ENCODE measurements at places on chromosomes 4 and X.

GRCh38 chrX:15475021-15475420 lies 18.1 kb downstream of the PIR start:
- no peak for DNase-seq

DNA sequence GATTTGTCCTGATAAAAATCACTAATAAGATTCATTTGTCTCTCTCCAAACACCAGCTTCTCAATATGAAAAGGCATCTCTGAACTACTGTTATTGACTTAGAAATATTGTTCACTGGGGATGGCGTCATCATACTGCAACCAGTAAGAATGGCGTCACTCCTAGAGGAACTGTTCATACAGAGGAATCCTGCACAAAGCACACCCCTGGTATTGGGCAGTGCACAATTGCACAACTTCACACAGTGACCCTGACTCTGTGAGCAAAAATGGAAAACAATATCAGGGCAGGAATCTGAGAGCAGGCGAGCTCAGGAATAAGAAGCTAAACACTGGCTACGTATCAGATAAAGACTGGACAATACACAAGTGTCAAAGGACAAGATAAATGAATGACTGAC lies 66.7 kb upstream of the PNPLA4 start:
- no peak for DNase-seq

DNA sequence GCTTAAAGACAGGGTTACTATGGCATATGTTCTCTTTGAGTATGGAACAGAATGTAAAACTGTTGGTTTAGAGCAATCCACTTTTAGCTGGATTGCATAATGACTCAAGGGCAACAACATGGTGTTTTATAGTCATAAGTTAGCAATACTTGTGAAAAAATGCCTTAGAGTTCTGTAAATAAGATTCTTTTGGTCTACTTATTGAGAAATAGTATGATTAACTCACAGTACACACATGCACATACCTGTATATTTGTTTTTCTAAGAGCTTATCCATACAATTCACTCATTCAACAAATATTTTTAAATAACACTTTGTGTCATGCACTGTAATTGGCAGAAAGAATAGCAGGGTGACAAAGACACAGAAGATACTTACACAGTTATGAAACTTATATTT lies 1415.5 kb downstream of the PCDH7 start:
- peak; percentile 5 for DNase-seq

DNA sequence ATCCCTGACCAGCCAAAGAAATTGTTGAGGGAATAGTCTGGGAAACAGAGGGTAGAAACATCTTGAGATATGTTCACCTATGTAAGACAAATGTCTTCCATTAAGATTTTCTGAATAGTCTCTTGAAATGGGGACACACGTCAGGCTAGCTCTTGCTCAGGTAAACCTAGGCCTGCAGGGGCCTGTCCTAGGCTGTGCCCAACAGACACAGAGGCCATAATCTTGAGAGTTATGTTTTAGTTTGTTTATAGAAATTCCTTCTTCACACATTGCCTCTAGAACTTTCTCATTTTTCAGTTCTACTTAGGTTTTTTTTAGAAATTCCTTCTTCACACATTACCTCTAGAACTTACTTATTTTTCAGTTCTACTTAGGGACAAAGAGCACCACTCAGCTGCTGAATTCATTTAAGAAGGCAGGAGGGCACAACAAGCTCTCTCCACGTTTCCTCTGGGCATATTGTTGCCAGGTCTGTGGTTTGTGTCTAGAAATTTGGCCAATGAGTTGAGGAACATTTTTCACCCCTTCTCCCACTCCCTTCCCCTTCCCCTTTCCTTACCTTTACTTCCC lies 94.9 kb downstream of the ARHGAP24 start:
- DNase-seq, result no peak

DNA sequence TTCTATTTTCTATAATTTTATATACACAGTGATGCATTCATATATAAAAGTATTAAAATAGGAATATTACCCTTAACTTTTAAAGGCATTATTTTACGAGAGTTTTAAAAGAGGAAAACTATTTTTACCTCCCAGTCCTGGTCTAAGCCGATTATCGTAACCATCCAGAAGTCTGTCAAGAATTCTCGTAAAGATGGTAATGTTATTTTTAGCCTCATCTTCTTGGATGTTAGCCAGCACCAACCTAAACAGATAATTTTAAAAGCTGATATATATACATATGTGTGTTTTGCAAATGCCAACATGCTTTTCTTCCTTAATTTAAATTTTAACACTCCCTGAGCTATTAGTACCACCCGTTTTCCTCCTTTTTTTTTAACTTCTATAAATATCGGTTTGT lies 4.0 kb downstream of the GABRA2 start:
- DNase-seq, result no peak

DNA sequence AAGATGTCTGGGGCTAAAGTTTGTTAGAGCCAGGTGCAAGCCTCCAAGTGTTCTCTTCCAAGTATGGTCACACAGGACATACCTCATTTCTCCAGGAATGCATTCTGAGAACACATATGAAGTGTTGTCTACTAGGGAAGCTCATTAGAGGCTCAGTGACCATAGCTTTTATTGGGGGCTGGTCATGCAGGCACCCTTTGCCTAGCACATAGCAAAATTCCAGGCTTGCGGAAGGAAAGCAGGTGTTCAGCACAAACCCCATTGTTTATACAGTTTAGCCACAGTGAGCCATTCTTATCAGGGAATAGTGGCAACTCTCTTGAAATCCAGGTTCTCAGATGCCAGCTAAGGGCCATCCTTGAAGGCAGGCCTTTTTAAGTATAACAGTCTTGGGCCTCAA lies 339.4 kb upstream of the ZCCHC13 start:
- DNase-seq, result no peak

DNA sequence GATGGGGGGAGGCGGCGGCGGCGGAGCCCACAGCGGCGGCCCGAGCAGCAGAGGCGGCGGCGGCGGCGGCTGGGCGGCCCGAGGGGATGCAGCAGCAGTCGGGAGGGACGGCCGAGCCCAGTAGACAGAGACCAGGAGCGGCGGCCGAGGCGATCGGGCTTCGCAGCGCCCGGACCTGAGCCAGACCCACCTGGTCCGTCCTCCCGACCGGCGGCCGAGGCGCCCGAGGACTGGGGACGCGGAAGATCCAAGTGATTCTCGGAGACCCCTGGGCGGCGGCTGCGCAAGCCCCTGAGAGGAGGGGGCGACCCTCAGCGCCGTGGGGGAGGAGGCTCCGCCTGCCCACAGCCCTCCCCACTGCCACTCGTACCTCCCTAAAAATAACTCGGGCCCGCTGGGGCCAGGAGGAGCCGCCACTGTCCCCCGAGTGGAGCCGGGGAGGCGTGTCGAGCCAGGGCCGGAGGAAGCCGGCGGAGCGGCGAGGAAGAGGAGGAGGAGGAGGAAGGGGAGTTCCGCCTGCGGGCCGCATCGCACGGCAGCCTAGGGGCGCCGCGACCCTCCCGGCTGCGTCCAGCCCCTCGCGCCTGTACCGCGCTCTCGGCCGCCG lies 608 bp downstream of the RAPGEF2 start:
- DNase-seq, result peak; percentile 37

DNA sequence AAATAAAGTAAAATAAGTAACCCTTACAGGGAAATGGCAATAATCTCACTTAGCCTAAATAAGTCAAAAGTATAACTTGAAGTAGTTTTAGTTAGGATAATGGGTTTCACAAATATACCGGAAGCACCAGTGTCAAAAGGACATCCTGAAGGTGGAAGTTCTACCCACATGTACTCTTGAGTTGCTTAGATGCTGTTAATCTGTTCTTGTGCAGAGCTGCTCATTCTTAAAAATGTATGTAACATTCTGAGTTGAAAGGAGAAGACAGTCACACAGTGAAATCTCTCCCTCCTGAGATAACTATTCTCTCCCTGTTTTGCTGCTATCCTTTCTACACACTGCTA lies 11.2 kb upstream of the CCNG2 start:
- DNase-seq, result no peak

- no peak for DNase-seq
Measured at GRCh38 chr4:7156328-7156727, 36.0 kb upstream of the SORCS2 start.

DNA sequence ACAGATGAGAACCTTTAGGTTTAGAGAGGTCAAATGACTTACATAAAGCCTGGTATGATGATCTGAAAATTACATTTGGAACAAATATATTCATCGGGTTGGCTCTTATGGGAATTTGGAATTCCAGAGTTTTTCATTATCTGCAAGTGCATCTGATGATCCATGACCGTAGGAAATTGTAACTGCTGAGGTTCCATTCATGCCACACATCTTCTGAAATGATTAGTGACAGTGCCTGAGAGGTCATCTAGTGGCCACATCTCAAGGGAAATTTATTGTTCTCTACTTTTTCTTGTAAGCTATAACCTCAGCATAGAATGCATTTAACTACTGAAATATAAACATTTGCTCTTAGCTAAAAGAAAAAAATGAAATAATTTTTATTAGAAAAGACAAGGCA lies 105.8 kb upstream of the NWD2 start:
- DNase-seq, result no peak

- DNase-seq, result no peak
Measured at GRCh38 chr4:73206236-73206635, 52.4 kb downstream of the ANKRD17 start.

DNA sequence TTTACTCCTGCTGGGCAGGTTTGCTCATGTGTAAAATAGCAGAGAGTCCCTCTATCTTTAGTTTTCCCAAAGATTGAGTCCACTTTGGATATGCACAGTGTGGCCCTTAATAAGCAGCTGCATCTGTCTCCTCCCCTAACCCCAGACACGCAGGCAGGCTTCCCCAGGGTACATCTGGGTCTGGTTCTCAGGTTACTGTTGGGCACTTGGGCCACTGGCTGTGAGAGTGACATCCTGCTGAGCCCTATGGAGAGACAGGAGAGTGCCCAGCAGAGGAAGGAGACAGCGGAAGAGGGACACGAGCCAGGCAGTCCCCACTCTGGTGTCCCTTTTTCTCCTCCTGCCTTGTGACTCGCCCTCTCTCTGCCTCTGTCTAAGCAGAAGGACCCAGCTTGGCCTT lies 16.0 kb downstream of the XK start:
- DNase-seq, result no peak

GRCh38 chr4:60948008-60948407 lies 252.1 kb upstream of the ADGRL3 start:
- DNase-seq, result peak; percentile 16

GRCh38 chr4:98728433-98728832 lies 70.0 kb upstream of the TSPAN5 start:
- DNase-seq, result peak; percentile 63

DNA sequence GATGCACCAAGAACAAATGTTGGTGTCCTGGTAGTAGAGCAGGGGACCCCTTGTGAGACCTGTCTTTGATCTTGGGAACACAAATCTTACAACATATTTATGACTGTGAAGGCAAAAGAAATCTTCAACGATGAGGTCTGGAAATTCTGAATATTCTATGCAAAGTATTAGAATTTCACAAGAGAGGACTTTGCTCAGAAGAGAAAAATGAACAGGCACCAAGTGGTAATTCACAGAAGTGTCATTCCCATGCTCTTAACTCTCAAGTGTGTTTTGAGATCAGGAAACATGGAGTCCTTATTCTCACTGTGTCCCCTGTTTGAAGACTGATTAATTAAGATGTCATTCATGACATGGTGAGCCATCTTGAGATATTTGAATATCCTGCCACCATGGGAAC lies 52.5 kb downstream of the COQ2 start:
- DNase-seq, result no peak

GRCh38 chr4:48205107-48205506 lies 64.5 kb downstream of the TEC start:
- no peak for DNase-seq

DNA sequence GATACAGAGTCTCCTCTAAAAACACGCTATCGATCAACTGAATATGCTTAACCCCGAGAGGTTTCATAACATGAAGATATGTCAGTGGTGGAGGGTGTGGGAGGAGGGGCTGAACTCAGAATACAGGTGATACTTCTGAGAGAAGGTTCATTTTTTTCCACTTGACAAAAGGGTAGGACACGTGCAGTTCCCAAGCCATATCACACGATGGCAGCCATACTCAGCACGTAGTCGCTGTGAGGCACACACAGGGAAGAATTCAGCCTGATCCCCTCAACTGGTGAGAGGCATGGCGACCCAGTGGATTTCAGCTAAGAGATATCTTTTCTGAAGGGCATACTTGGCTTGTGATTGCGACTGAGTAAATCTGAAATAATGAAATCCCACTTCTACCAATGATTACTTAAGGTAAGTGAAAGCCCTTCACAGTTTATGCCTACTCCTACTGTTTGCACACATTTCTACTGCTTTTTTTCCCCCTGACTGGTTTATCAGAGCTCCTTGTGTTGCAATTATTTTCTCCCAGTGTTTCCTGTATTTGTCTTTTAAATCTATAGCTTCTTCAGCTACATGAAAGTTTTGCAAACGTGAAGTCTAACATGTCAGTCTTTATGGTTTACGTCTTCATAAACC lies 133.1 kb downstream of the CORIN start:
- peak; percentile 35 for DNase-seq

- no peak for DNase-seq
Measured at GRCh38 chr4:166662266-166662843, 571.9 kb downstream of the SPOCK3 start.

DNA sequence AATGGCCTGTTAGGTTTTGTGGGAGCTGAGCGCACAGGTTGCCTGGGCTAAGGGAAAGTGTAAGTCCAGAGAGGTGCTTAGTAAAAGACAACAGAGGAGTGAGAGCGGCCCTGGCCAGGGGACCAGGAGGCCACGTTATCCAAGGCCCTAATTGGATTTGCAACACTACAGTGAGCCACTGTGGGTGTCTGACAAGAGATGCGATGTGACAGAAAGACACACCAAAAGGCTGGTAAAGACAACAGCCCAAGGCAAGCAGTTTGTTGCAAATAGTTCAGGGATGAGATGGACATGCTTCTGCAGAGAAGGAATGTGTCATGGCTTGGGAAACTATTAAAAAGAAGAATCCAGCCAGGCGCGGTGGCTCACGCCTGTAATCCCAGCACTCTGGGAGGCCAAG lies 162.7 kb upstream of the KIT start:
- DNase-seq, result no peak

DNA sequence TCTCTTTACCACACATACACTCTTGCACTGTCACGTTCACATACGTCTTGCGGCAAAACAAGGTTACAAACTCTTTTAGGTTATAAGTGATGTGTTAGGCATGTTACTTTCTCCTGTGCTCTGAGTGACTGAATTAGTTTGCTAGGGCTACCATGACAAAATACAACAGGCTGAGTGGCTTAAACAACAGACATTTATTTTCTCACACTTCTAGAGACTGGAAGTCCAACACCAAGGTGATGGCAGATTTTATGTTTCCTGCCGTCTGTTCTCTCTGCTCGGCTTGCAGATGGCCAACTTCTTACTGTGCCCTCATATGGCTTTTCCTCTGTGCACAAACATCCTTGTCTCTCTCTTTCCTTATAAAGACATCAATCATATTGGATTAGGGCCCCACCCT lies 1224.3 kb upstream of the TENM3 start:
- DNase-seq, result no peak

DNA sequence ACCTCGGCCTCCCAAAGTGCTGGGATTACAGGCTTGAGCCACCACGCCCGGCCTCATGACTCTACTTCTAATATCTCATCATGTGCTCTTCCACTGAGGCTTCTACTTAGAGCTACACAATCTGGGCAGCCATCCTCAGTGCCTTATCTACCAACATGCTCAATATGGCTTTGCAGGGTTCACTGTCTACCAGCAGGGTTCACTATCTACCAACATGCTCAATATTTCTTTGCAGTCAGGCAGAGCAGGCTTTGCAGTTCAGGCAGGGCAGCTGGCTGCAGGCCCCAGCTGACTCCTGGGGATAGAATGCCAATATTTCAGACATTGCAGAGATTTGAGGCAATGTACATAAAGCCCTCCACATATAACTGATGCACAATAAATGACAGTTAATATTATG lies 47.5 kb downstream of the PKD2 start:
- peak; percentile 59 for DNase-seq

Data from astrocyte of the spinal cord (primary cell).